ENCODE measurements at places on chromosomes 12 and 14.
A peak's percentile ranks its signal among the peaks of the same experiment; 100 is the strongest.

DNA sequence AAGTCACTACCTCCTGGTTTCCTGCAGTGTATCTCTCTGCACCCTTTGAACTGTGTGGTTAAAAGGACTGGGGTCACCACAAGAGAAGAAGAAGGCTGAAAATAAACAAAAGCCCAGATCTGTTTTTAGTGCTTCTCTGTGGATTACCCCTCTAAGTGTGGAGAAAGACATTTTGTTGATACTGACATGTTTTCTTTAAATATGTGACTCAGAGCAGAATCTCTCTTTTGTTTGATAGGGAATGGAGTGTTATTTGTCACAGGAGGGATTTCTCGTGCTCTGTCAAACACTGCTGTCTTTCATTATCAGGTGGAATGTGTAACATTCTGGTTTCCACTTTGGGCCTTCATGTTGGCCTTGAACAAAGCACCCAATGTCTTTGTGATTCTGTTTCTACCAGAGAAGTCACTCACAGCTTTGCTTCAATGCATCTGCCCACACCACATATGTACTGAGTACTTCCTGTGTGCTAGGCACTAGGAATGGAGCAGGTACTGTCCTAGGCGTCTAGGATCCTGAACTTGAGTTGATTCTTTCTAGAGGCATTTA lies 82.1 kb downstream of the PLXNC1 start:
- no peak for DNase-seq

GRCh38 chr14:74326369-74327152 lies 21.7 kb upstream of the VRTN start:
- no peak for DNase-seq

DNA sequence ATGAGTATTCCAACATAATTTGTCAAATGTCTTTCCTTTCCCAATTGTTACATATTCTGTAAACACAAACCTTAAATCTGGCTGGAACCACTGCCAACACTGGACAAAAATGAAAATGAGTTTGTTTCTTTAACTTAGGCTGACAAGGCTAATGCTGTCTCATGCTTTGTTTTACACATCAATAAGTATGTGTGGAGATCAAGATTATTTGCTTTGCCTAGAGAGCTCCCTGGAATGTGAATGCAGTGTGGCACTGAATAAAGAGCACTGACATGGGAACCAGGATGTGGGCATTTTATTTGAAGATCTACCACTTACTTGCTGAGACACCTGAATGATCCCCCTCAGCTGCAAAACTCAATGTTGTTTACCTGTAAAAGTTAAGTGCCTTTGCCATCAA lies 61.7 kb downstream of the RALGAPA1 start:
- DNase-seq: no peak

GRCh38 chr12:12523229-12523628 lies 39.4 kb downstream of the DUSP16 start:
- no peak for DNase-seq

DNA sequence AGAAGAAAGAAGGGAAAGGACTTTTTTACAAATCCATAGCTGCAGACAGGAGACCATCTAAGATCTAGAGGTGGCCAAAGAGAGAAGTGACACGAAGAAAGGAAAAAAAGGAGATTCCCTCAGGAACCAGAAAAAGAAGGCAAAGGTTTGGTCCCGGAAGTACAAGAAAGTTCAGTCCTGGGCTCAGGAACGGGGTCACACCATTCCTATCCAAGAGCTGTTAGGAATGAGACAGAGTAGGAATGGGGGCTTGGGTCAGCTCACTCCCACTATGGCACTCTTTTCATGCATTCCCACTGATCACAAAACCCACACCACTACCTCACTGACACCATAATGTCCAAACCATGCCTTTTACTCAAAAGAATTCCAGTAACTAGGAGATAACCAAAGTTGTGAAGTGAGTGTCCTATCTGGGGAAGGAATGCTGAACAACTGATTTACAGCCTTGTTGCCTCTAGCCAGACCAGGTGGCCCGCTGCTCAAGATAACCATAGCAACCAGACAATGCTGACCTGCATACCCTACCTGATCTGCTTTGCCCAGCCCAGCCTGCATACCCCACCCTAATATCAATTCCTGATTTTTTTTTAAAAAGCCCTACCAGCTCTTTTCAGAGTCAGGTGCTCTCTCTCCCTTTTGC lies 8.4 kb downstream of the PPP2R3C start:
- DNase-seq: no peak

- DNase-seq: peak; percentile 53
These were observed 165.4 kb upstream of the TMEM260 start for GRCh38 chr14:56414236-56414635.

GRCh38 chr12:95582230-95583058 lies 31.2 kb upstream of the USP44 start:
- DNase-seq: no peak

DNA sequence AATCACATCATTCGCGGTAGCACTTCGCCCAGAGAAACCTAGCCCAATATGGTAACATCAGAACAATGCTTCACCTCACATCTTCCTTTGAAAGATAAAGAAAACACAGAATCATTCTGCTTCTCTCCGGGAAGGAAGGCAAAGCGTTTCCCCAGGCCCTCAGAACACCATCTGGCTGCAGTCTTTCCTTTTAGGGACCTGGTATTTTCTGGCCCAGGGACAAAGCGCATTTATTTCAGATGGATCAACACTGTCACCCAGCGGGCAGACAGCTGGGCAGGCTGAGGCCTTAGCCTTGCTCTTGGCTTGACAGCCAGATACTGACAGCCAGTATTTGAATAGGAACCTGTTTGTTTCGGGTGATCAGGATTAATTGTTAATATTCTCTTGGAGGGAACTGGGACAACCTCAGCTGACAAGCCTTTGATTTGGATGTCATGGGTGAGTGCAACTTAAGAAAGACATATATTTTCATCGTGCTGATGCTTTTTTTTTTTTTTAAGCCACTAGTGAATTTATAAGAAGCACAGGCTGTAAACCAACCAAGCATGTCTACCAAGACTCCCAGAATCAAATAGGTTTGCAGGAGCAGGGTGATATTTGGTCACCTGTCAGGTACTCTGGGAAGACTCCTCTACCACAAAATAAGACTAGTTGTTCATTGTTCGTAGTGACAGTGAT lies 118.9 kb downstream of the VEZT start:
- no peak for DNase-seq

GRCh38 chr14:20470603-20470901 lies 1.3 kb downstream of the PNP start:
- DNase-seq: no peak

DNA sequence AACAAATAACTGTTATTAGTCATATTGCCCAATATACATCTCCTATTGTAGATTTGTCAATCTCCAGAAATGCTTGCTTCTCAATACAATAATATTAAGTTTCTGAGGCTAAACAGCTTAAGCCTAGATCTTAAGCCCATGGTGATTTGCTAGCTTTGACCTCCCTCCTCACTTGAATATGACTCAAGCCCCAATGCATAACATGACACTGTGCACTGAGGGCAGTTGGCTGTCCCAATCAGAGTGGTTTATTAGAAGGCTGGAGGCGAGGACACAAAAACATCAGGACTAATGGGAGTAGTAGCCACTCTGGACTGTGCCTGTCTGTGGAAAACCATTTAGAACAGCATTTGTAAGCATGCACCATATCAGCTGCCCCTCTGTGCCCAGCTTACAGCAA lies 81.1 kb upstream of the GTF2A1 start:
- DNase-seq: no peak

GRCh38 chr12:38610808-38611350 lies 294.3 kb downstream of the ALG10B start:
- no peak for DNase-seq

- DNase-seq: no peak
These were observed 14.7 kb downstream of the RIMBP2 start for GRCh38 chr12:130701402-130701744.

- peak; percentile 93 for DNase-seq
These were observed 14.2 kb downstream of the SEL1L start for GRCh38 chr14:81519200-81520011.

DNA sequence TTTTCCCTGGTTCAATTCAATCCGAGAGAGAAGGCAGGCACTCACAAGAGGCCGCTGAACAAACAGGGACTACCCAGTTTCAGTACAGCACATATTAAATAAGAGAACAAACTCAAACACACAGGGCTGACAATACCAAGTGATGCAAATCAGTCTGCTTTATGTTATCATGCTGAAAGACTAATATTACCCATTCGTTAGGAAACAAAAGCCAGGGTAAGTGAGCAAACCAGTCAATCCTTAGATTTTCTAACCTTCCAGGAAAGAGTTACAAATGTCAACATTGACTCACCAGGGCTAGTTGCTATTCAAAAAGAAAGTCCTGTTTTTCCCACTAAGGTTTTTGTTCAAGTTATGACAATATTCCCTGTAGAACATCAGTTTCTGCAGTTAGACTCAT lies 246.2 kb downstream of the C12orf42 start:
- DNase-seq: no peak

DNA sequence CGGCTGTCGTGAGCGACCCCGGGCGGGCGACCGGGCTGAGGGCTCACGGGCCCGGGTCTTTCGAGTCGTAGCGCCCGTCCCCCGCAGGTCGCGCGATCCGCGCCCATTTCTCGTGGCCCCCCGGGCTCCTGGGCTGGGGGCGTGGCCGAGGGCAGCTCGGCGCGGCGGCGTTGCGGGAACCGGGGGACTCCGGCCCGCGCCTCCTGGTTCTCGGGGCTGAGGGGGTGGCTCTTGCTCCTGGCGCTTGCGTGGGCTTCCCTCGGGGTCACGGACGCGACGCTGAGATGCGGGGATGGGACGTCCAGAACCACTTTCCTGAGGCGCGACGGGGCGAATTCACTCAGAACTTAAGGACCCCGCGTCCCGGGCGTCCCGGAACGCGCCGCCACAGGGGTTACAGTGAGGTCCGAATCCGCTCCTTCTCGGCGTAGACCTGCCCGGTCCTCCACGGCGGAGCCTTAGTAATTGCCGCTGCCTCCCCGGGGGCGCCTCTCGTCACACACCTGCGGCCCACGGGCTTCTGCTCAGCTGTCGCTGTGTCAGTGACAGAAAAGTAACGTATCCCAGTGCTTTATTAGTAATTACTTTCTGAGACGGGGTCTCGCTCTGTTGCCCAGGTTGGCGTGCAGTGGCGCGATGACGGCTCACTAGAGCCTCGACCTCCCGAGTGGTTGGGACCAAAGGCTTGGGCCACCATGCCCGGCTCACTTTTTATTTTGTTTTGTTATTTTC lies 606 bp downstream of the EP400 start:
- DNase-seq: peak; percentile 42

DNA sequence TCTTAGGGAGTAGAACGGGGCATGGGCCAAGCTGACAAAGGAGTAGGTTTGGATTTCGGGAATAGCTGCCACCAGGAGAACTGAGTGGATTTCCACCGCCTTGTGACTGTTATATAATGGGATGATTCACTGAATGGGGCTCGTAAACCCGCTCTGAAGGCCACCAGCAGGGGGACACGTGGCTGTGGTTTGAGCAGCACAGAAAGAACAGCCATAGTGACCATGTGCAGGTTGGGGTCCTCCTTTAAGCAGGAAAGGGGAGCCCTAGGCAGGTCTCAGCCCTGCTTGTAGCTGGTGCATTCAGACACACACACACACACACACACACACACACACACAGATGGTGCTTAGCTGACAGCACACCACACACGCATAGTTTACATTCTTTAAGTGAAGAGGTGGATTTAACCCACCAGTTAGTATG lies 8.6 kb upstream of the ASB2 start:
- DNase-seq: no peak

DNA sequence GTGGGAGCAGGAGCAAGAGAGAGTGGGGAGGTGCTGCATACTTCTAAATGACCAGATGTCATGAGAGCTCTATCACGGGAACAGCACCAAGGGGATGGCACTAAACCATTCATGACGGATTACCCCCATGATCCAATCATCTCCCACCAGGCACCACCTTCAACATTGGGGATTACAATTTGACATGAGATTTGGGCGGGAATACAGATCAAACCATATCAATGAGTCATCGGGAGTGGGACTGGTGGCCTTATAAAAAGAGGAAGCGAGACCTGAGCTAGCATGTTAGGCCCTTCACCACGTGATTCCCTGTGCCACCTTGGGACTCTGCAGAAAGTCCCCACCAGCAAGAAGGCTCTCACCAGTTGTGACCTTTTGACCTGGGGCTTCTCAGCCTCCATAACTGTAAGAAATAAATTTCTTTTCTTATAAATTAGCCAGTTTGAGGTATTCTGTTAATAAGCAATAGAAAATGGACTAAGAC lies 28.7 kb downstream of the COX8C start:
- peak; percentile 47 for DNase-seq

- DNase-seq: peak; percentile 31
These were observed 466 bp downstream of the SAV1 start for GRCh38 chr14:50667684-50667995.

GRCh38 chr12:77590306-77590705 lies 240.4 kb upstream of the NAV3 start:
- no peak for DNase-seq

DNA sequence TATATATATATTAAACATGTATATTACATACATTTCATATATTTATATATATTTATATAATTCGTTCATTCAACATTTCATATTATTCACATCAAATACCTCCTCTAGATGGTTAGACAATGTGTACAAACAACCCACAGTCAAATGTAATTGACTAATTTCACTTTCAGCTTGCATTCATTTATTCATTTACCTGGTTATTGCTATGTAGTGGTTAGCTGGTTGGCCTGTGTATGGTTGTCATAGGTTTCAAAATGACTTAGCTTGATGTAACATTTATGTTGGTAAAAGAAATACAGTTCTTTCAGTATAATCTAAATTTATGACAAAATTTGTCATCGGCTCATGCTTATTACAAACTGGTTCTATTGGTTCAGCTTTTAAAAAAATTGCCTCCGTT lies 389 bp downstream of the OR4K13 start:
- DNase-seq: no peak

DNA sequence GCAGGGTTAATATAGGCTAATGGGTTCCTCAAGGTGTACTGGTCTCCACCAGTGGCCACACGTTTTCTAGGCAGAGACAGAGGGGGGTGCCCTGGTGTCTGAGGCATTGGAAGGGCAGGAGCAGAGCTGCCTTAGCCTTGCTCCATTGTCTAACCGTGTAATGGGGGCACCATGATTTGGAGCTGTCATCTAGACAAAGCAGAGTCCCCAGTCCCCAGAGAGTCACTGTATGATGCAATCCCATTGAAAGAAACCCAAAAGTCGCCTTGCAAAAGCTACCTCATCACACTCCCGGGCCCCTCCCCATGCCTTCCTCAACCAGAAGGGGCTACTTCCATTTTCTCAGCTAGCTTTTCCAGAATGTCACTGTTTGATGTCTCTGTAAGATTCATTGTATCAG lies 487.1 kb downstream of the AACS start:
- no peak for DNase-seq

DNA sequence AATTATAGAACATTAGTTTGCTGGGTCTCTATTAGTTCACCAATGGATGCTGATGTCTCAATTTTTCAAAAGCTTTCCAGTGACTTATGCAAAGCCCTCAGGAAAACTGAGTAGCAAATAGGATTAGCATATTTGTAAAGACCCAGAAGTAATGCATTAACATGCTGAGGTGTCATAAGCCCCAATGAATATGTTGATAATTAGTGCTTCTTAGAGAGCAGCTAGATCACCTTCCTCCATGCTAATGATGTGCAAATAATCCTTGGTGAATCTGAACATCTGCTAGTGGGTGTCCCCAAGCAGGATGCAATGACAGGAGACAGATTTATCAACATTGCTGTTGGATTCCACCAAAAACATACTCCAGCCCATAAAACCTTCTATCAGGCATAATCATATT lies 19.0 kb downstream of the IFNG start:
- DNase-seq: no peak

- DNase-seq: no peak
These were observed 65.2 kb downstream of the SLC25A47 start for GRCh38 chr14:100388103-100389054.
